ENCODE measurements at places on chromosomes 3 and 15.

- no peak for DNase-seq
These were observed 247.9 kb downstream of the ZMAT3 start for GRCh38 chr3:178823591-178824246.

GRCh38 chr3:18446149-18446825, 21.1 kb upstream of the SATB1 start:
- no peak for DNase-seq

GRCh38 chr3:133633439-133633838, 28.3 kb downstream of the TOPBP1 start:
- no peak for DNase-seq

DNA sequence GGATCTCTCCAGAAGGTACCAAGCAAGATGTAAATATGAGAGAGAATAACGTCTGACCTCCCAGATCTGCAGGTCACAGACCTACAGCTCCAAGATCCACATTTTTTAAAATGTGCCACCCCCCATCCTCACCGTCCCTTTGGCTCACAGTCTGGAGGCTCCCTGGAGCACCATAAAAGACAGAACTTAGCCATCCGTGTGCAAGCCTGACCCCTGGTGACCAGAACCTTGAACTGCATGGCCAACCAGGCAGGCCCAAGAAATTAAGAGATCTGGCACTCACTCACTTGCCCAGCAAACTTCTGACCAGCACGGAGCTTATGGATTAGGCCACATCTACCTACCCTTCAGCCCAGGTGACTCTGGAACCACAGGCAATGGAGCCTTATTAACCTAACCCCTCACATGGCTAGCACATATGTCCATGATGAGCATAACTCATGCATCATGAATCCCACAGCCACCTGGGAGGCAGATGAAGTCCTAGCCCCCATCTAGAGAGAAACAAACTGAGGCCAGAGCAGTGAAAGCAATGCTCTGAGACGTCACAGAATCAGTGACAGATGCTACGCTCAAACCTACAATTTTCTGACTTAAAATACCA, 275.3 kb downstream of the UACA start:
- DNase-seq = peak; percentile 23

DNA sequence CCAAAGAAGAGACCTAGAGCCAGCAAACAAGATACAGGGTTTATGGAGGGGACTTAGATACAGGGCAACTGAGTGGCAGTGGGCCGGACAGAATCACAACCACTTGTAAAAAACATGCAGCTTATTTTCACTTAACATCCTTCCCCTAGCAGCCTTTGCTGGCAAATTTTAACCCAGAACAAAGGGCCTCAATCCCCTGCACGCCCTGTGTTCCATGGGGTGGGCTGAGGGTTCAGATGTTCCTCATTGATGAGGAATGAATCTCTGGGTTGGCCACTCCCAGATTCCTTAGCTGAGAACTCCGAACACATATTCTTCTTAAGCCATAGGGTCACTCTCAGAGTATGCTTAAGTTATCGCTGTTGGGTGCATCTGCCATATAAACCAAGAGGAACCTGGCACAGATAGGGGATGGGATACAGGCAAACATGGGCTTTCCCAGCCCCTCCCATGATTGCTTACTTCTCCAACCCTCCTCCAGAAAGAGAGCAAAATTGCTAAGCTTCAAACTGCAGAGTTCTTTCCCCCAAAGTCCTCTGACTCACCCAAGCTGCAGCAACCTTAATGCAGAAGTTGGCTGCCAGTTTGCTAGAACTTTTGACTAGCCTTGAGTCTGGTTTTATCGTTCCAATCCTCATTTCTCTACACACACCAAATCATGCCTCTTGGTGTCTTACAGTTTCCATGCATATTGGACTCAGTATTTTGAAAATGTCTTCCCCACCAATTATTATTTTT, 146.9 kb downstream of the CD47 start:
- no peak for DNase-seq

DNA sequence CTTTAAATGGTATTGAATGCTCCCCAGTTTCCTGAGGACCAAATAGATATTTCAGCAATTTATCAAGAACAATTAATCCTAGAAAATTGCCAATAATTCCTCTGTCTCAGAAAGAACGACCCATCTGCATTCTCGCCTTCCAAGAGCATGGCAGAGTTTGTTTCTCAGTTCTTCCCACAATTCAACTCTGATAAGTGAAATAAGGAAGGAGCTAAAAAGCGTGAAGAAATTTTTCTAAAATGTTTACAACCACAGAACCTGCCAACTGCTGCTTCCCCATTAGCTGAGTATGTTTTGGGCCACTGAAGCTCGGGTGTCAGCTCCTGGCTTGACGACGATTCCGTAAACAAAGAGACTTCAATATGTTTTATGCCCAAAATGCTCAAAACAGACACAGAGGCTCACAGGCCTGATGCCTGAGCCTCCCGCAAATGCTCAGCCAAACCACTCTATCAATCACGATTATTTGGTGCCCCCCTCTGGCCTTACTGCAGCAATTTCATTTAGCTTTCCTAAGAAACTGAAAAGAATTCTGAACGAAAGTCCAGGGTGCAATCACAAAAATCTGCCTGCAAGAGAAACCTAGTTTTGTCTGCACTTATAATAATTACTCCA, 259.2 kb upstream of the CCDC54 start:
- DNase-seq = peak; percentile 23

DNA sequence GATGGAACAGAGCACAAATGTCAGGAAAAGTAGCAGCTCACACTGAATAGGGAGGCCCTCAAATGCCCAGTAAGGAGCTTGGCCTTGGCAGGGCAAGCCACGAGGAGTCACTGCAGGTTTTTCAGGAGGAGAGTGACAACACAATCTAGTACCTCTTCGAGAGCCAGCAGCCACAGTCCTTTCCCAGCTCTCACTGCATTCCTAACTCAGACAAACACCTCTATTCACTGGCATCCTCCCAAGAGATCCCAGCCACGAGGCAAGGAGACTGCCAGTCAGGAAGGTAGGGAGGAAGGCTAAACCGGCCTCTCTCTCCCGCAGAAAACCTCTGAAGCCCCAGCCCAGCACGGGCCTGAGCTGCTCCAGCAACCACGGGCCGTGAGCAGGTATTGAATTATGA, 146.0 kb upstream of the SMAD3 start:
- no peak for DNase-seq

GRCh38 chr3:187062526-187063177, 76.6 kb downstream of the RPL39L start:
- DNase-seq = no peak

- DNase-seq = no peak
These were observed 461.0 kb downstream of the GBE1 start for GRCh38 chr3:81300324-81300927.

DNA sequence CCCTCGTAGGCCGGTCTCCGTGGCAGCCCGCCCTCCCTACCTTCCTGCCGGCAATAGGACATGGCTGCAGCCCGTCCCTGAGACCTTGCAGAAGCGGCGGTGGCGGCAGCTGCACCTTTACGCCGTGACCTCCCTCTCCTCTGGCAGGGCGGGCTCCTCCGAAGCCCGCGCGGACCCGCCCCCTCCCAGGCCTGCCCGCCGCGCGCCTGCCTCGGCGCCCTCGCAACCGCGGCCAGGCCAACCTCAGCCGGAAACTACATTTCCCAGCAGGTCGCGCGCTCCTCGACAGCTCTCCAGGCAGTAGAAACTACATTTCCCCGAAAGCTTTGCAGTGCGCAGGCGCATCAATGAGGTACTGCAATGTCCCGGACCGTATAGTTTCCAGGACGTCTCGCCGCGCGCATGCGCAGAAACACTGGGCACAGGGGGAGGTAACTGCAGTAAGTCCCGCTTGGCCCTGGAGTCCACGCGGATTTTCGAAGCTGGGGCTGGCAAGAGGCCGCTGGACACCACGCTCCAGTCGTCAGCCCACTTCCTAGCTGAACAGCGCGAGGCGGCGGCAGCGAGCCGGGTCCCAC, at the start of the genes CHCHD4 and TMEM43:
CHCHD4 (minus strand) TSS at position 256 of the 578 bp plus-strand sequence; CDS start at position 62, 194 bp downstream.
TMEM43 (plus strand) TSS at position 438 of the 578 bp plus-strand sequence. CDS start 142 bp downstream, outside the sequence.
- DNase-seq = peak; percentile 96

GRCh38 chr3:23489300-23490158, 286.4 kb downstream of the UBE2E2 start:
- no peak for DNase-seq

DNA sequence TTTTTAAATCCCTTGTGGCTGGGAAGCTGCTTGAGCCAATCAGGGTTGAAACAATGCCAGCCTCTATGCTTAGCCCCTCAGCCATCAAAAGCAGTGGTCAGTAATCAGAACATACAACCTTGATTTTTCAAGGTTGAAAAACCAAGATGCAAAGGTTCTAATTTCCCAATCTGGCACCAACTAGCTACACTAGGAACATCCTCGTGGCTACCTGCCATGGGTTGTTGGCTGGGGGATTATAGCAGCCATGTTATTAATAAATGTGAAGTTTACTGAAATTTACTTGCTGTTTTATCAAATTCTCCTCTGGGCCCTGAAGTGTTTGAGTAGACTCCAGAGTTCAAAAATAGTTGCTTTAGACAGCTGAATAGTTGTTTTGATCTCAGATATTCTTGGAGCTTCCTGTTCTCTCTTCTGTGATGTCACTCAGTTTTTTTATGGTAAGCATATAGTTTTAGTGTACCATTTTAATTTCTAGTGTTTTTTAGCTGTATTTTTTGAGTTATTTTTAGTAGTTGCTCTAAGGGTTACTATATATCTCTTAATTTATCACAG, 31.9 kb downstream of the PCCB start:
- DNase-seq = no peak

GRCh38 chr3:7265736-7266135, 404.8 kb downstream of the GRM7 start:
- no peak for DNase-seq

DNA sequence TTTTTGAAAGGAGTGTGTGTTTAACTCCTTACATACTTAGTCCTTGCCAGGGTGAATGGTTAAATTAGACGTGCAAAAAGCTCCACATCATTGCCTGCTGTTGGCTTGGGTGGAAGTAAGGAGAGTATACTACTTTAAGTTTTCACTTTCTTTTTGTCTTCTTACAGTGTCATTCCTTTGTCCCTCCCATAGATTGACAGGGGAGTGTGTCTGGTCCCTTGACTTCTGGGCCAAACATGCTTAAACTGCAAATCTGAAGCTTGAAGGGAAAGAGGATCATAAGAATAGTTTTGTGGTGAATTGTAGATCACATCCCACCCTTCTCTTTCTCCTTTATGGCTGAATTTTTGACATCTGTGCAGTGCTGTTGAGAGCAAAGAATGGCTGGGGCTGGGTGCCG, 355.8 kb upstream of the C2CD4B start:
- DNase-seq = no peak

GRCh38 chr3:117710501-117710900, 1000.9 kb downstream of the TUSC7 start:
- DNase-seq = no peak

DNA sequence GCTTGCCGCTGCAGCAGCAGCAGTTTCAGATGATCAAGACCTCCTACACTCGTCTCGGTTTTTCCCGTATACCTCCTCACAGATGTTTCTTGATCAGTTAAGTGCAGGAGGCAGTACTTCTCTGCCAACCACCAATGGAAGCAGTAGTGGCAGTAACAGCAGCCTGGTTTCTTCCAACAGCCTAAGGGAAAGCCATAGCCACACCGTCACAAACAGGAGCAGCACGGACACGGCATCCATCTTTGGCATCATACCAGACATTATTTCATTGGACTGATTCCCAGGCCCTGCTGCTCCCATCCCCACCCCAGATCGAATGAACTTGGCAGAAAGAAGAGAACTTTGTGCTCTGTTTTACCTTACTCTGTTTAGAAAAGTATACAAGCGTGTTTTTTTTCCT, 17.6 kb downstream of the CALML4 start:
- no peak for DNase-seq

- no peak for DNase-seq
These were observed 88.0 kb downstream of the HMG20A start for GRCh38 chr15:77508541-77509243.

DNA sequence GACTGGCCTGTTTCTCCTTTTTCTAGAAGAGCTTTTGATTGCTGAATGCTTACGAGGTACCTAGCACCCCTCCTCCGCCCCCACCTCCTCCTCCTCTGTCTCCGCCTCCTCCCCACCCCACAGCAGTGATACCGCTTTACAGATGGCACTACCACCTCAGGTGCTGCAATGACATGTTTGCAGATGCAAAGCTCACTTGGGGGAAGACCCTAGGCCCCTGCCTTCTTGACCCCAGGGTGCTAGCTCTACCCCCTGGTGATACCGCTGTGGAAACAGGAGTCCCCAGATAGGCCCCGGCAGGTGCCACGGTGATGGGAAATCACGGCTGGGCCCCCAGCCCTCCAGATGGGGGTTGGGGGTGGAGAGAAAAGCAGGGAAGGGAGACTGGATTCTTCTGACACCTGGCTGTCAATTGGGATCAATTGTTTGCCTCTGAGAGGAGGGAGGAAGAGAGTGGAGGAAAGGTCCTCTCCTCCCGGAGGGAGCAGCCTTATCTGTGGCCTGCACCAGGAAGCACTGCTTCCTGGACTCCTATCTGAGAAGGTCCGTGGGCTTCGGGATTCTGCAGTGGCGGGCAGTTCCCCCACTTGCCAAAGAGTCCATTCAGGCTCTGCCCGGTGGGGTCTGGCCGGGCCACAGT, 37.6 kb downstream of the DNASE1L3 start:
- DNase-seq = no peak

- DNase-seq = no peak
These were observed 152.4 kb downstream of the RORA start for GRCh38 chr15:61076598-61077170.

DNA sequence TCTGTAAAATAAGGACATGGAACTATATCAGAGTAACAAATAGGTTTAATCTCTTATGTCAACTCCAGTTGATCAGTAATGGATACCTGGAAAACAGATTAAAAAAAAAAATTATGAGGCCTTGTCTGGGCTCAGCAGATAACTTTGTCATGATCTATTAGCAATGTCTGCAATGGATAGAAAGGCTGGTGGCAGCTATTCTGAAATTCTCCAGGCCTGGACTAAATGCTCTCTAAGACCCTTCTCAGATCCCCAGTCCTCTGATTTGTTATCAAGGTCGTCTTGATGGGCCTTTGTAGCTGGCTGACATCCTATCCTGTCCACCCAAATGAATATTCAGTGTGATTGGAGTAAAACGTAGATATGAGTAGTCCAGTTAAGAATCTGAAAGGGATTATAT, 13.7 kb downstream of the LRTM1 start:
- DNase-seq = no peak

DNA sequence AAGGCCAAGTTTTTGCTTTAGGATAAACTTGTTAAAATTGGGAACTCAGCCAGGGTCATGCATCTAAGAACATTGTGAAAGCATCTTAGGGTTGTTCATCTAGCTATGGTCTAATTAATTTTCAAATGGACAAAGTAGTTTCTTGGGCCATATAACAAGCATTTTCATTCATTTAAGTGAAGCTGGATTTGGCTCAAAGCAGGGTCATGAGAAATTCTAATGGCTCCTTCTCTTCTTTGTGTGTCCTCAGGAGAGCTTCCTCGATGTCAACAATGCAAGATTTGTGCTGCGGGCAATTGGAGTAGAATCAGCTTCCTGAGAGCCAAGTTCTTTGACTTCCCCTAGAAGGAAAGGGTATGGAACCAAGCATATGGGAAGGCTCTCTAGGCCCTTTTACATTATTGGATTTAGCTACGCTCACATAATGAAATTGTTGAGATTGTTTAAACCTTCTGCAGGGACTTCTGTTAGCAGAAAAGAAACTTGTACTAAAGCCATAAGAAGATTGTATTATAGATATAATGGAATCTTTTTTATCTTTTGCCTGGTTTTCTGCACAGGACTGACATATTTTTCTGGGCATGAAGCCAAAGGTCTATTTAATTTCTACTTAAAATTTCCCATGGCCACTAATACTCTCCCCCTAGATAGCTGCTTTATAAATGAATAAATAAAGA, 1.8 kb upstream of the SAMMSON start:
- no peak for DNase-seq

GRCh38 chr3:184275381-184275701, 481 bp upstream of the ECE2 start:
- no peak for DNase-seq

All from iPS DF 19.7 (cell line).